Effector memory CD4-positive, alpha-beta T cell (primary cell): ENCODE measurements at places on chromosomes 3 and 15.

DNA sequence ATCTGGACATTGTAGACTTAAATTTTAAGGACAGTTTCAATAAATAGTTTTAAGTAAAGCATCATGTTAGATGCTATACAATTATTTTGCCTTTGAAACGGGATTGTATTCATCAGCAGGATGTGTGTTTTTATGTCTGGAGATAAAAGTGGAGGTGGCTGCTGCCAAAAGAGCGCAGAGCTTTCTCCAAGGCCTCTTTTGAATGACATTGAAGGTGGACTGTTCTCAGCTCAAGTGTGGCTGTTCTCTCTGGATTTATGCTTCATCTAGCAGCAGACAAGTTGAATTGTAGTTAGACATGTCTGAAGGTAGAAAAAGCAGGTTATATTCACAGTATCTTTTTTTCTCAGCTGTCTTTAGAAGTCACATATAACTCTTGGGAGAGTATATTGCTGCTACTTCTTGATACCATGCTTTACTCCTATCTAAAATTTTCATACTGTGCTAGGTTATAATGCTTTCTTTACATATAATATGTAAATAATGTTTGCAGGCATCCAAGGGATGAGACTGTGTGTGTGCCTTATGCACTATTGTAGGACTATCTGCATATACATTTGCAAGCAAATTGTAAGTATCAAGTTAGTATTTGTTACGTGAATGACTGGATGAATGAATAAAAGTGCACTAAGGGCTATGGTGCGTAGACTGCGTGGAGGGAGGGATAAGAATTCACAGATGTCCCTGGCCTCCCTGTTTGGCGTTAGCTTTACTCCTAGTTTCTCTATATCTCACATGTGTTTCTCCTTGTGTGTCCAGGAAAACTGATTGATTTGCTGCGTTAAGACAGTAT, 340.1 kb downstream of the NAALADL2 start:
- no peaks in the 10 kb centered on the region for H3K36me3 ChIP-seq
- H3K4me3 ChIP-seq, result no peak overlapping the region
- no peaks in the 10 kb centered on the region for H3K27me3 ChIP-seq
- DNase-seq, result no peak
- H3K4me1 ChIP-seq, result no peaks in the 10 kb centered on the region
- no peak overlapping the region for H3K27ac ChIP-seq

DNA sequence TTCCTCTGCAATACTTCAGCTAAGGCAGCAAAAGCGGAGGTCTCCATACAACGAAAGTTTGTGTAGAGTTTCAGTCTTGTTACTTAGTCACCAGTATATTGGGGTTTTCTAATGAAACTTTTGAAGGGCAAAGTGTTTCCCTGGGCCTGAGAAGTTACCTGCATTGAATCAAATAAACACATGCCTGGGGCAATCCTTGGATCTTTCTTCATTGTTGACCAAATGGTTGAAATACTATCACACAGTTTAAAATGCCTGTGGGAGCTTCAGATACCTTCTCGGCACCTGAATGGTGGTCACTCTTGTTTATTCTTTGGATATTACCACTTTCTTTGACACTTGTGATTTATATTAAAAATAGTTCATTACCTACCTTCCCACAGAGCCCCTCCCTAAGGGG, 988 bp upstream of the CHSY1 start:
- no peak overlapping the region for H3K4me3 ChIP-seq

DNA sequence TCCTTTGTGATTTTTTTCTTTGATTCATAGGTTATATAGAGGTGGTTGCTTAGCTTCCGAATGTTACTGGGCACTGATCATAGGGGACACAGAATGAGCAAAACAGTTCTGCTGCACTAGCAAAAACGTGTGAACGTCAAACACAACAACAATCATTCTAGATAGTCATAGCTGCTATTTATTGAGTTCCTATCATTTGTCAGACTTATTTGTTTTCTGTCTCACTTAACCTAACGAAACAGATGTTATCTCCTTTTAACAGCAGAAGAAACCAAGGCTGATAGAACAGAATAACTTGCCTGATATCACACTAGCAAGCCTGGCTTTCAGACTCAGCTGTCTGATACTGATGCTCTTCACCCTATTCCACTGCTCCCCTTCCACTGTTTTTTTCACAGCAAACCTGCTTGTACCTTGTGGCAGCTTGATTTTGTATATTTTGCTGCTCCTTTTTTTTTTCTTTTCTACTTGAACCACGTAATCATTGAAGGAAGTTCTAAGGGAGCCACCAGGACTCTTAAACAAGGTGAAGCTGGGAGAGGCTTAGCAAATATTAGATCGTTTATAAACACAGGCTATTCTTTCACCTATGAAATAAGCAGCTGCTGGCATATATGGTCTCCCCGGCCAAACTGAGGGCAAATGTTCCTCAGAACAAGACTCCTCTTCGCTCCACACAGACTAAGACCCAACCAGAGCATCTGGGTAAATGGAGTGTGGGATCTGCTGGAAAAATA, 78.8 kb downstream of the MCF2L2 start:
- no peaks in the 10 kb centered on the region for H3K4me1 ChIP-seq
- H3K27me3 ChIP-seq, result no peaks in the 10 kb centered on the region
- DNase-seq, result no peak
- H3K27ac ChIP-seq, result no peak overlapping the region
- H3K4me3 ChIP-seq, result no peak overlapping the region

DNA sequence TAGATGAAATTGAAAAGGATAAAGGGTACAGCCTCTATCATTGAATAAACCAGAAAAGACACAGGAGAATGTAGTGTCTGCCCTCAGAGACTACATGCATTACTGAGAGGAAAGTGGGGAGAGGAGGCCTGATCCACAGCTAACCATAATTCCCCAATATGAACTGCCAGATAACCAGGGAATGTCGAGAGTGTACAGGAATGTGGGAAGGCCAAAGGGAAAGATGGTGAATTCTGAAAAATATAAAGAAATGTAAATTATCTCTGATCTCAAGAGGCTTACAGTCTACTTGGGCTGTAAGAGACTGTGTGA, 22.3 kb downstream of the MYO1E start:
- no peak overlapping the region for H3K27ac ChIP-seq
- H3K36me3 ChIP-seq, result no peaks in the 10 kb centered on the region
- no peaks in the 10 kb centered on the region for H3K4me1 ChIP-seq
- no peak for DNase-seq

DNA sequence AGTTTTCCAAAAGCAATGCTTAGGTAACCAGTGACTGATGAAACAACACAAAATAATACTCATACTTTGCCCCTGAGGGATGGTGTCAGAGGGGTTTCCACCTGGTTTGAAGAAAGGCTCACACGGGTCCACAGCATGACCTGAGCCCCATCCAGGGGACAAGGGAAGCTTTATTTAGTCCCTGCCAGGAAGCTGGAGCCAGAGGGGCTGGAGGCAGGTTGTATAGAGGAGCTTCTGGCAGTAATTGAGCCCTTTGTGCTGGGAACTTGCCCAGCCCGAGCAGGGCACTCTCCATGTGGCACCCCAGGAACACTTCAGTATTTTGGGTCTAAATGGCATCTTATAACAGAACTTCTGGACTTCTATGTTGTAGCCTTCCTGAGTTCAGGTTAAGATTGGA, 39.2 kb upstream of the EPHB1 start:
- H3K4me3 ChIP-seq, result no peak overlapping the region
- H3K36me3 ChIP-seq, result no peaks in the 10 kb centered on the region
- DNase-seq, result no peak
- H3K27me3 ChIP-seq, result no peaks in the 10 kb centered on the region
- no peak overlapping the region for H3K27ac ChIP-seq
- H3K4me1 ChIP-seq, result no peaks in the 10 kb centered on the region

DNA sequence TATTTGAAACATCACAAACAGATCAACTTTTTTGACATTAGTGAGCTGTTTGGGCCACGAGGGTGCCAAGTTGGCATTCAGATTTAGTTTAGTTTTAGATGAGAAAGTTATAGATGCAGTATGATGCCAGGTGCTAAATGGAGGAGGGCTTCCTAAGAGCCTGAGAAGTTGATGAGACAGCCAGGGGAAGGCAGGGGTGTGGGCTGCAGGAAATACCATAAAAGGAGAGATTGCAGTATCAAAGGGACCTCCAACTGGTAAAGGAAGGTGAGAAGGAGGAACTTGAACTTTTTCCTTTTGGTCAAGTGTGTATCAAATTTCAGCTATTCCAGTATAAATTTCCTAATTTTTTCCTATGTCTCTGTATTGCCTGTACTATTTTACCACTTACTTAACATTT, 2.0 kb upstream of the TNIK start:
- H3K4me3 ChIP-seq, result peak overlapping the region; percentile 84
- H3K27ac ChIP-seq, result no peak overlapping the region
- H3K4me1 ChIP-seq, result peaks cover 13% of the 10 kb centered on the region
- no peaks in the 10 kb centered on the region for H3K36me3 ChIP-seq
- no peaks in the 10 kb centered on the region for H3K27me3 ChIP-seq

DNA sequence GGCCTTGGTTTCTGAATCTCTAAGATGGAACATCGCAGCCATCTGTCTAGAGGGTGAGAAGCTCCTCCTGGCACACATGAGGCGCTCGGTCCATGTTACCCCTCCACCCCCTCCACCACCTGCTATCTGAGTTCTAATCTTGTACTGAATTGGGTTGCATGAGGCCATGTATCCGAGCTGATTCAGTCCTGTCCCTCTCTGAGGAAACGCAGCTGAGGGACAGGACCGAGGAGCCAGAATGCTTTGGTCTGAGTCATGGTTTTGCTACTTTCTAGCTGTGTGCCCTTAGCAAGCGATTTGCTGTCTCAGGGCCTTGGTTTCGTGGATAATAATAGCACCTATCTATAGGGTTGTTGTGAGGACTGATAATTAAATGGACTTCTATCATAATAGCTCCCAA, 87.8 kb upstream of the SEC13 start:
- no peak overlapping the region for H3K27ac ChIP-seq
- H3K4me1 ChIP-seq, result no peaks in the 10 kb centered on the region
- H3K4me3 ChIP-seq, result no peak overlapping the region
- DNase-seq, result no peak
- no peaks in the 10 kb centered on the region for H3K27me3 ChIP-seq
- no peaks in the 10 kb centered on the region for H3K36me3 ChIP-seq

- peaks cover 47% of the 10 kb centered on the region for H3K4me1 ChIP-seq
- no peaks in the 10 kb centered on the region for H3K27me3 ChIP-seq
- DNase-seq, result peak; percentile 47
- H3K4me3 ChIP-seq, result no peak overlapping the region
Observed at GRCh38 chr3:14175383-14176037, 2.9 kb downstream of the XPC start.

DNA sequence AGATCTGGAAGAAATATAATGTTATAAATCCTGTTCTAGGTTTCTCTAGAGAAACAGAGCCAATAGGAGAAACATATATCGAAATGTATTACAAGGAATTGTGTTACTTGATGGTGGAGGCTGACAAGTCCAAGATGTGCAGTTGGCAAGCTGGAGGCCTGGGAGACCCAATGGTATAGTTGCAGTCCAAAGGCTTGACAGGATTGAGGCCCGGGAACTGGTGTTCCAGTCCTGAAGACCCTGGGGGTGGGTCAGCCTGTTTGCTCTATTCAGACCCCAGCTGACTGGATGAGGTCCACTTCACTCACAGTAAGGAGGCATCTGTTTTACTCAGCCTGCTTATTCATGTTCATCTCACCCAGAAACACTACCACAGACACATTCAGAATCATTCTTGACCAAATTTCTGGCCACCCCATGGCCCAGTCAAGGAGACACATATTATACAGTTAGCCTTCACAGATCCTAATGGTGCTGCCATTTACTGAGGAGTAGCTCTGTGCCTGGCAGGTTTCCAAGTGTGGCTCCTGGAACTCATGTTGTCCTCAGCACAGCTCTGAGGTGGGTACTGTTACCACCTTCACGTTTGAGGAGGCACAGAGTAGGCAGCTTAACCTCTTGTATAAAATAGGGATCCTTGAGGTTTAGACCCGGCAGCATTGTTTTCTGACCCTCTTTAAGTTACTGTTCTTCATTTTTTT, 3.7 kb downstream of the TRAK1 start:
- H3K27ac ChIP-seq, result no peak overlapping the region
- H3K36me3 ChIP-seq, result peaks cover 1% of the 10 kb centered on the region
- H3K4me3 ChIP-seq, result no peak overlapping the region
- H3K27me3 ChIP-seq, result no peaks in the 10 kb centered on the region
- no peaks in the 10 kb centered on the region for H3K4me1 ChIP-seq

DNA sequence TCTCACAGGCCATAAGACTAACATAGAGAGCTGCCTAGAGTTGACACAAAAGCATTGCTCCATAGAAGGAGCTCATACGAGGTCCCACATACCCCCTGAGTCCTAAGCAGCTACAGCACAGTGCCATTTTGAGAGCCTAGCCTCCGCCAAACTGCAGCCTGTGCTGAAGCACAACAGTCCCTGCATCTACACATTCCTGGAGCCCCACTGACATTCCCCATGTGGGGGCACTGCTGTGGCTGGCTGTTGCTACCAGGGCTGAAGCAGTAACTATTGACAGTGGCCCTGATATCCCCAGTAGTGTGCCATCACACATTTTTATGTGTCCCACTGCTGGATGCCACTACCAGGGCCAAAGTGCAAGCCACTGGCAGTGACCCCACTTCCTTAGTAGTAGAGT, 80.3 kb downstream of the CERS3 start:
- no peaks in the 10 kb centered on the region for H3K36me3 ChIP-seq
- H3K4me3 ChIP-seq, result no peak overlapping the region
- H3K27ac ChIP-seq, result no peak overlapping the region
- DNase-seq, result no peak

DNA sequence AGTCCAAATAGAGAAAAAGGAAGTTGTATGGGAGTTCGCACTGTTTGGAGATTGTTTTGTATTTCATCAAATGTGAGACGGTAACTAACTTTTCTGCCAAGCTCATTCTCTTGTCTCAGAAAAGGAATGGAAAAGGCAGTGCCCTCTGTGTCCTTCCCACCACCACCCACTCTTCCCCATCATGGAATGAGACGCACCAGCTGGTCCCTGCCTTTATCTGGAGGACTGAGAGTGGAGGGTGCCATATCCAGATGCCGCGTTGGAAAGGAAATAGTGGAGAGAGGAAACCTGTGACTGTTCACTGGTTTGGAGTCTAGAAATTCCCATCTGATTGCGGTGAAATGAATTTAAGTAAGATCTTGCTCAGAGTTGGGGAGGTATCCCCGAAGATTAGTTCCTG, 3.7 kb upstream of the CCK start:
- no peak overlapping the region for H3K27ac ChIP-seq
- no peaks in the 10 kb centered on the region for H3K36me3 ChIP-seq
- peaks cover 8% of the 10 kb centered on the region for H3K27me3 ChIP-seq
- no peak for DNase-seq
- H3K4me3 ChIP-seq, result no peak overlapping the region

GRCh38 chr15:80568876-80569605, 126.1 kb upstream of the ABHD17C start:
- H3K4me1 ChIP-seq, result no peaks in the 10 kb centered on the region
- no peak overlapping the region for H3K27ac ChIP-seq
- DNase-seq, result no peak
- no peak overlapping the region for H3K4me3 ChIP-seq
- H3K27me3 ChIP-seq, result peaks cover 9% of the 10 kb centered on the region
- no peaks in the 10 kb centered on the region for H3K36me3 ChIP-seq
